ENCODE measurements at places on chromosomes 7 and 10.
A peak's percentile ranks its signal among the peaks of the same experiment; 100 is the strongest.

- no peak for DNase-seq
These were observed 29.3 kb downstream of the KLF6 start for GRCh38 chr10:3755440-3756359.

GRCh38 chr7:90689260-90689659 lies 93.1 kb downstream of the CDK14 start:
- no peak for DNase-seq

DNA sequence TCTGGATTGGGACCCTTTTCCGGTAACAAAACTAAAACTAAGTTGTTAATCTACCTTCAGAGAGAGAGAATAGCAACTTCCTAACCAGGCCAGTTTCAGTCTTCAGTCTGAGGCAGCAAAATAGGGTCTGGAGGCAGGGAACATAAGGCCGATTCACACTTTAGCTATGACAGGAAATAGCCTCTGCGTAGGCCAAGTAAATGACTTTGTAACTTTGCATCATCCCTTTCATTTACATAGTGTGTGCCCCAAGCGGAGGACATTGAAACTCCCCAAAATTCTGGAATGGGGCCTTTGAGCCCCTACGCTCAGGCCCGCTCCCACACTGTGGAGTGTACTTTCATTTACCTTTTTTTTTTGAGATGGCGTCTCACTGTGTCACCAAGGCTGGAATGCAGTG lies 1.7 kb upstream of the UPP1 start:
- DNase-seq, result no peak

DNA sequence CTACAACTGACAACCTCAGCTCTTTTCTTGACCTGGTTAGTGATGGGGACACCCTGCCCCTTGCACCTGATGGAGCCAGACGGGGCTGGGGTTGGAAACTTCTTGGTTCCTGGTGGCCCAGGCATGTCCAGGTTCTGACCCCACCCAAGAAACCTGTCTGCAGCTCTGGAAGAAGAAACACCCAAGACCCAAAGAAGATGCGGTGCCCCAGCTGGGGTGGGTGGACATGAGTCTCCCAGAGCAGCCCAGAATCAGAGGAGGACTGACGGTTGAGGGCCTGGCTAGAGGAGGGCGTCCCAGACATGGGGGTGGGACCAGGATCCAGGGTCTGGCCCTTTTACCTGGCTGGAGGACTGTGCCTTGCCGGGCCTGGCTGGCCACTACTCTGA lies 202.4 kb downstream of the GLRX3 start:
- no peak for DNase-seq

DNA sequence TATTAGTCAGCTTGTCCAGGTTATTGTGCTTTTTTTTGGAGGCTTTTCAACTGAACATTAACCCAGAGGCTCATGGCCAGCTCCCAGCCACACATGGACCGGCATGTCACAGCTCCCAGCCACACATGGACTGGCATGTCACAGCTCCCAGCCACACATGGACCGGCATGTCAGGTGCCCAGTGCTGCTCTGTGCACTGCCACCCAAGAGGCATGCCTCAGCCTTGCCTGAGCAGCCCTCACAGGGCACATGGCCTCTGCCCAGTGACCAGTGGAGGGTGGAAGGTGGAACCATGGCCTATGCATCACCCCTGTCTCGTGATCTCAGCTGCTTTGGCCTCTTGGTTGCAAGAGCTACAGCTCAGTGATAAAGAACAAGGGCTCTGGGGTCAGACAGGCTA lies 119.8 kb downstream of the OAT start:
- no peak for DNase-seq

DNA sequence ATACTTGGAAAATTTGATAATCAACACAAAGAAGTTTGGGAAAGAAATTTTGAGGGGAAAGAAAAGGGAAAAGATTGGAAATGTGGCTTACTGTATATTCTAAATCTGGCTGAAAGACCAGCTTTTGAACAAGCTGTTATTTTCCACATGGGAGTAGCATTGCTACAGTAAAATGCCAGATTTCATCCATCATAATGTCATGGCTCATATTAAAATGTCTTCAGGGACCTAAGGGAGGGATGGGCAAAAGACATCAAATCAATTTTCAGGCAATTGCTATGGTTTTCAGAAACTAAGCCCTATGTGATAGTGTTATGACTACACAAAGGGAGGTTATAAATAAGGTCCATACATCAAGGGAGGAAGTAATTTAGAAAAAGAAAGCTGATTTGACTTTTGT lies 1116.9 kb upstream of the CELF2 start:
- DNase-seq, result no peak

DNA sequence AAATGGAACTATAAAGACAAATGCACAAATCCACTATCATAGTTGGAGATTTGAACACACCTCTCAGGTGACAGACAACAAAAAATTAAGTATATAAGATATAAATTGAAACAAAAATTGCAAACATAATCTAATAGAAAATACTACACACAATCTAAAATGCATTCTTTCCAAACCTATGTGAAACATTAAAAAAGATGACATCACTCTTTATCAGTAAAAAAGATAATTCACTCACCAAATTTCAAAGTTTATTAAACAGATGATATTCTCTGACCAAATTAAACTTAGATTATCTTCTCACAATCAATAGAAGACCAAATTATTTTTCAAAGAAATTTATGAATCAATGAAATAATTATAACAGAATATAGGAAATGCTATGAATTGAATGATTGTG lies 4.0 kb downstream of the ZWINT start:
- DNase-seq, result no peak

DNA sequence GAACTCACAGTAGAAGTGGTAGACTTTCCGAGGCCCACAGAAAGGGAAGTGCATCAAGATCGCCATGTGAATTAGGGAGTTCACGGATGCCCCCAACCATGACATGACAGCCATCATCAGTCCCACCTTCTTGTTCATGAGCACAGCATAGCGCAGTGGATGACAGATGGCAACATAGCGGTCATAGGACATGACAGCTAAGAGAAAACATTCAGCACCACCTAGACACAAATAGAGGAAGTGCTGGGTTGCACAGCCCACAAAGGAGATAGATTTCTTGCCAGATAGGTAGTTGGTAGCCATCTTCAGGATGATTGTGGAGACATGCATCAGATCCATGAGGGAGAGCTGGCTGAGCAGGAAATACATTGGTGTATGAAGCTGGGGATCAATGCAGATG lies 342 bp downstream of the OR2AE1 start:
- DNase-seq, result no peak

- DNase-seq, result no peak
These were observed 128.0 kb upstream of the CACUL1 start for GRCh38 chr10:118882741-118883140.

GRCh38 chr10:43420369-43421200 lies 11.6 kb upstream of the HNRNPF start:
- peak; percentile 57 for DNase-seq

DNA sequence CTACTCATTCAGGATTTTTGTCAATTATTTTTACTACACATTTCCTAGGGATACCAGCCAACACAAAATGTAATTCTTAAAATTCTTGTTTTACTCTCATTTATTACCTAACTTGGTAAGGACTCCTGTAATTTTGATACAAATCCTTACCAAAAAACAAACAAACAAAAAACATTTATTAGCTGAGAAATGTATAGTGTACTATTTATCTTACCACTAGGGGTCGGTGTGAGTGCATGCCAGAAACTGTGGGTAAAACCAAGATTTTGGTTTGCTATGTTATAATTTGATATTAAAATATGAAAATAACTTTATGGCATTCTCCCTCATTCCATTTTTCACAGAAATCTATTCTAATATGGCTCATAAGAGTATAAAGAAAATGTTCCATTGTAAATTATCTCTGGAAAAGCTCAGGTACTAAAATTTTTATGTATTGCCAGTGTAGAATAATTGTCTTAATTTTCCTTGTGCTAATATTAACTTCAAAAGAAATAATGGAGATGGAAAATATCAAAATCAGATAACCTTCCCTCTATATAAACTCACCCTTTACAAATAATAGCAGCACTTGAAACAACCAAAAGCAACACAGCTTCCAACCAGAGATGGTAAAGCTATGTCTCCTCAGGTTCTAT lies 290.8 kb upstream of the PCDH15 start:
- DNase-seq, result no peak

- DNase-seq, result peak; percentile 50
These were observed 25.9 kb downstream of the RGS10 start for GRCh38 chr10:119516381-119517234.

DNA sequence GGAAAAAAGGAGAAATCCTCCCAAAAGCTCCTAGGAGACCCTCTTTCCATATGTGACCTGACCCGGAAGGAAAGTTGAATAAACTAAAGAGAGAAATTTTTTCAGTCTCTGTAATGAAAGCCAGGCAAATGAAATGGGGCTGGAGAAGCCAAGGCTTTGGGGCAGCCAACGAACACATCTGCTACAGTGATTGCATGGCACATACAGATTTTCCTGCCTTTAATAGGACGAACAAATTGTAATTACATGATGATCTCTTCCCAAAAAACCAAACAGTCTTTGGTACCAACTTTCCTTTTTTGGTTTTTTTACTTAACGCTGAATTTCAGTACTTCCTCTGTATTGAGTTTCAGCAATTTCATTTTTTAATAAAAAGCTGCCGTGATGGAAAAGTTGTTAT lies 23.5 kb upstream of the PTN start:
- no peak for DNase-seq

GRCh38 chr7:113705439-113705838 lies 213.4 kb downstream of the PPP1R3A start:
- no peak for DNase-seq

DNA sequence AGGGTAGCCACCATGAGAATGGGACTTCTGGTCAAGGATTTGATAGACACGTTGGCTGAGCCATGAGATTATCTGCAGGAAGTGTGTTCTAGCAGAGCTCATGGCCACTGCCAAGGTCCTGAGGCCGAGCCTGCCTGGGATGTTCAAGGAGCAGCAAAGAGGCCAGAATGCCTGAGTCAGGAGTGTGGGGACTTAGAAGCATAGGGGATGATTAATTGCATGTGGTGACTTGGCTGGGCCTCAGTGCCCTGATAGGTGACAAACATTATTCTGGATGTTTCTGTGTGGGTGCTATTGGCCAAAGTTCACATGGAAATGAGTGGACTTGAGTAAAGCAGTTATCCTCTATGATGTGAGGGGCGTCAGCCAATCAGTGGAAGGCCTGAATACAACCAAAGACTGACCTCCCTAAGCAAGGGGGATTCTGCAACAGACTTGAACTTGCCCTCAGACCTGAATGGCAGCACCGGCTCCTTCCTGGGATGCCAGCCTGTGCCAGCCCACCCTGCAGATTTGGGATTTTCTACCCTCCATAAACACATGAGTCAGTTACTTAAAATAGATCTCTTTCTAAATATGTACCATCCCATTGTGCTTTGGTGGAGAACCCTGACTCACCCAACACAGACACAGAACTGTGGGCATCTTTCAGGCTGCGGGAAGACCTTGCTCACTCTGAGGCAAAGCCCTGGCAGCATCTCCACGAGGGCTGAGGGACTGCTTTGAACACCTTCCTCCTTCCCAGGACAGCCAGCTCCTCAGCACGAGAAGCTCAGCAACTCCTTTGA lies 363.9 kb upstream of the MGMT start:
- DNase-seq, result no peak

- DNase-seq, result no peak
These were observed 48.3 kb downstream of the ZMIZ1 start for GRCh38 chr10:79116801-79117723.

Data from activated naive CD4-positive, alpha-beta T cell (primary cell).